ENCODE measurements at places on chromosomes 2 and 18.

DNA sequence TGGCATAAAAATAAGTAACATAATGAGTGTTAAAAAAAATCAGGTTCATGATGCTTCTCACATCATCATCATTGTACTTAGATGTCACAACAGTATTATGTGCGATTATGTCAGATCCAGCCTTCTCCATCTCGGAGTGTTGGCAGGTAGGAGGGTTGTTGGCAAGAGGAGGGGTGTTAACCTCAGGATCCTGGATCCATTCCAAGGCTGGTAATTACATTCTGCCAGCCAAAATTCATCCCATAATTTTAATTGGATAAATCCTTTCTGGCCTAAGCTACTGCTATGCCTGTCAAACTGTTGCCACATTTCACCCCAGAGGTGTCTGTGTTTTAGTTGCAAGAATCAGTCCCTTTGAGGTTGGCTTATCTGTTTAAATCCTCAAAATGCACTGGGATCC is 891 bp upstream of the FTCDNL1 start:
- DNase-seq: no peak

GRCh38 chr2:7057865-7058400 is 140.7 kb downstream of the RNF144A start:
- DNase-seq: no peak

GRCh38 chr2:132664096-132664495 is 5.9 kb downstream of the LYPD1 start:
- peak; percentile 11 for DNase-seq

DNA sequence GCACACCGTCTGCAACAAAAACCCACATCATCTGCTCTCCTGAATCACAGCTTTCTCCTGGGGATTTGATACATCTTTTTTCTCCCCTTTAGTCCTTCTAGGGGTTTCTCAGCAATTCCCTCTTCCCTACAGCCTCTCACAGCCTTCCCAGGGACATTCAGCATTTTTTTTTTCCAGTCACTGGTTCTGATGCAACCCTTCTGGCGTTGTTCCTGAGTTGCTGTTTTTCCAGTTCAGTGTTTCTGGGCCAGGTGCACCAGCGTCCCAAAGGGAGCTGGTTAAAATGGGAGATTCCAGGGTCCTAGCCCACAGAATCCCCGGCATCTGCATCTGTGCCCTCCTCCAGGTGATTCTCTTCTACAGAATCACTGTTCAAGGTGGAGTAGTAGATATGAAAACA is 36.1 kb downstream of the ADCY3 start:
- no peak for DNase-seq

- no peak for DNase-seq
Observed at GRCh38 chr2:163173591-163173990, 335.0 kb upstream of the KCNH7 start.

DNA sequence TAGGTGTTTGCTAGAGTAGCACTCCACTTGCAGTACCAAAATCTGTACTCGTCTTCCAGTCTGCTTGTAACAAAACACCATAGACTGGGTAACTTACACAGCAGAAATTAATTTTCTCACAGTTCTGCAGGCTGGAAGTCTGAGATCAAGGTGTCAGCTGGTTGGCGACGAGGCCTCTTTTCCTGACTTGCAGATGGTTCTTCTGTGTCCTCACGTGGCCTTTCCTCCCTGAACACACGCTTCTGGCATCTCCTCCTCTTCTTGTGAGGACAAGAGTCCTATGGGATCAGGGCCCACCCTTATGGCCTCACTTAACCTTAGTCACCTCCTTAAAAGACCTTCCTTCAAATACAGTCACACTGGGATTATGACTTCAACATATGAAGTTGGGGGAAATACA is 493.5 kb upstream of the MYT1L start:
- DNase-seq: no peak

- DNase-seq: no peak
Observed at GRCh38 chr2:48310581-48310980, 219.4 kb upstream of the STON1 start.

DNA sequence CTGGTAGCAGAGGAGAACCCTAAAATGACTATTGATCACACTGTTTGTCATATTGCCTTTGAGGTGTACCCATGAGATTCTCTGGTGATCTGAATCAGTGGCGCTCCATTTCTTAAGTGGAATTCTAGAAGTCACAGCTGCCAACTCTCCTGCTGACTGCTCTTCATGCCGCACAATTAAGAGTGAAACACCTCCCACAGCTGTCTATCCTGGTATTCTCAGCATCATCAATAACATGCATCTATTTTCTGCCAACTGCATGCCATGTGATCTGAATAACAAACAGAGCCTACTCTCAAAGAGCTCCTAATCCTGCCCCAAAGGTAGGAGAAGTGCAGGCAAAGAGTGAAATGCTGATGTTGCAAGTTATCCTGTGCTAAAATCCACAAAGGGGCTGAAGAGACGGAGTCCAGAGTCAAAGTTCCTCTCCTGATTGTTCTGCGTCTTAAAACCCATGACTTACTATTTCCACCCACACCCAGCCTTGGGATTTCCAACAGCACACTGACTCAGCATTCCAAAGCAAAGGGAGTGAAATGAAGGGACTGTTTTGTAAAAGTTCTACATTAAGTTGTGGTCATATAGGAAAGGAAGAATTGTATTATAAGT is 13.7 kb upstream of the DAPL1 start:
- peak; percentile 45 for DNase-seq

- no peak for DNase-seq
Observed at GRCh38 chr2:239611222-239611795, 210.5 kb upstream of the HDAC4 start.

DNA sequence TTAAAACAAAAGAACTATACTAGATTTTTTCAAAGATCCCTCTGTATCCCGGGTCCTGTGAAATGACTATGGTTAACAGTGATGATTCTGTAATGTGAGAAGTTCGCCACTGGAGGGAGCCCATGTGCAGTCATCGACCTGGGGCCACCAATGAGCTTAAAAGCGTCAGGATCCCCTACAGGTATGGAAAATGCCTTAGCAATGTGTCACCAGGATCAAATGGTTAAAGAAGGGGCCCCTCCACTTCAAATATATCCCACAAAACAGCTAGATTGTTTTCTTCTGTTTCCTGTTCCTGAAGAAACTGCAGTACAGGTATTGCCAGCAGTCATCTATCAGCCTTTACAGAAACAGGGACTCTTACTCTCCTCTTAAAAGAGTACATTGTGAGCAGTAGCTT is 15.3 kb downstream of the CHRNA1 start:
- DNase-seq: peak; percentile 48

GRCh38 chr18:44325903-44326635 is 354.6 kb upstream of the SETBP1 start:
- peak; percentile 63 for DNase-seq

DNA sequence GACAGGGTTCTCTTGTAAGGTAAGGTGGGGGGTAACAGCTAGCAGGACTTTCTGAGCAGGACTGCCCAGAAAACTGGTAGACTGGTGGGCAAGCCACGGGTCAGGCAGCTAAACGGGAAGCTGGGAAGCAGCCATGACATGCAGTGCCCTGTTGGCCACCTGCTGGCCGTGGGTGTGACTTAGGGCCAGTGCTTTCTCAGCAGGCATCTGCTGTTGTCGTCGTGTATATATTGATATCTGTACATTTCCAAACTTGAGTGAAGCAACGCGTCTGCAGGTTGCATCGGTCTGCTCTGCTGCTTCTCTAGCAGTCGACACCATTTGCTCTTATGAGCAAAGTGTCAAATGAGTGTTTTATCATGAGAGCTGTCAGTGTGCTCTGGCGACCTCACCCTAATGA is 31.0 kb downstream of the COA5 start:
- DNase-seq: no peak

DNA sequence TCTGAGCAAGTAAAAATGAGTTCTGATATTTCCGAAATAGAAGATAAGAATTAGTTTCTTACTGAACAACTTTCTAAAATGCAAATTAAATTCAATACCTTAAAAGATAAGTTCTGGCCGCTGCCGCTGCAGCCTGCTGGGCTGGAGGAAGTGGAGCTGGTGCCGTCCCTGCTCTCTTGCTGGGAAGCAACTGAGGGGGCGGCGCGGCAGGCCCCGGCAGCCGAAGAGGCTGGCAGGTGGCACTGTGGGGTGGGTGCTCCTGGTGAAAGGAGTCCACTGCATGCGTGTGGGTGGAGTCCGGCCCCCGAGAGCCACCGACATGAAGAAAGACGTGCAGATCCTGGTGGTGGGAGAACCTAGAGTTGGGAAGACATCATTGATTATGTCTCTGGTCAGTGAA is 89.5 kb upstream of the ZNF519 start:
- DNase-seq: no peak

GRCh38 chr18:11859903-11860407 is 8.7 kb downstream of the CHMP1B start:
- peak; percentile 85 for DNase-seq

DNA sequence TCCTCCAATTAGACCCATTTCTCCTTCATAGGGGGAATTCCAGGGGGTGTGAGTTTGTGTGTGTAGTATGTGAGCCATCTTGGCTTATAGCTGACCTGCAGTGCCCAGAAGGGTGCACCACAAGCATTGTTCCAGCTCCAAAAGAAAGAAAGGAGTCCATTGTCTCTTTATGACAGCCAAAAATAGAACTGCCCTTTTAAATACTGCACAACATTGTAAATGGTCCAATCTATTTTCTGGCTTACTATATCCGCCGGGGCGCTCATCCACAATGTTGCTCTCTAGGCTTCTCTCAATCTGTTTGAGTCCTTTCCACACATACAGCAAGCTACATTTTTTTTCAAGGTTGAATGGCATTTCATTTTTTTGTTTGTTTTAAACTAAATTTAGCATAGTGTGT is 517.5 kb downstream of the STK39 start:
- DNase-seq: no peak

GRCh38 chr2:67650291-67651133 is 253.4 kb downstream of the ETAA1 start:
- DNase-seq: peak; percentile 87

DNA sequence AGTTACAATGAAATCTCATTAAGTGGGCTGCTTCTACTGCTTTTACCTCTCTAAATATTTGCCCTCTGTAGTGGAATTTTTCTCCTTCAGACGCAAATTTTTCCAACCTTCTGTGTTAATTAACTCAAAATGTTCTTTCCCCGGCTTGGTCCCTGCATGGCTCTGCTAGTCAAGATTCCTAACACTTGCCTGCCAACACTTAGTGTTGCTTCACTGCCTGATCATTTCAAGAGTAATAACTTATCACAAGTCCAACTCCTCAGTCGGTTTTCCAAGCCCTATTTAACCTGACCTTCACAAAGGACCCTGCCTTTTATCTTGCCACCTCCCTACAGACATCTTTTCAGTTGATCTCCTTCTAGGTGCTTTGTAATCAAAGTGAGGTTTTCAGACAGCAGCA is 142.7 kb downstream of the HRH4 start:
- no peak for DNase-seq

DNA sequence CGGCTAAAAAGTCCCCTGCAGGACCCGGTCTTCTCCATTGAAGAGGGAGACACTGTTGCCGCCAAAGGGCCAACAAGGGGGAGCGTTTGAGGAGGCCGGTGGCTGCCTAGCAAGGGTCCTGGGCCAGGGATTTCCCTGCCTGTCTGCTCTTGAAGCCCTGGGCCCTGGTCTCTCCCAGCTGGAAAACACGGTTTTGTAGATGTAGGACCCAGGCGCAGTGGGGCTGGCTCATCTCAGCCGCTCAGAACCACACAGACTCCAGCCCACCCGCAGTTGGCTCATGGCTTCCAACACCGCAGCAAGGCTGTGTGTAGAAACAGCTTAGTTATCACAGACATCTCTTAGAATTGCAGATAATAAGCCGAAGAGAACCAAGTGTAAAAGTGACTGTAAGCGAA is 57.1 kb upstream of the TWIST2 start:
- DNase-seq: no peak

- peak; percentile 7 for DNase-seq
Observed at GRCh38 chr18:26813043-26813442, 52.5 kb downstream of the AQP4 start.

DNA sequence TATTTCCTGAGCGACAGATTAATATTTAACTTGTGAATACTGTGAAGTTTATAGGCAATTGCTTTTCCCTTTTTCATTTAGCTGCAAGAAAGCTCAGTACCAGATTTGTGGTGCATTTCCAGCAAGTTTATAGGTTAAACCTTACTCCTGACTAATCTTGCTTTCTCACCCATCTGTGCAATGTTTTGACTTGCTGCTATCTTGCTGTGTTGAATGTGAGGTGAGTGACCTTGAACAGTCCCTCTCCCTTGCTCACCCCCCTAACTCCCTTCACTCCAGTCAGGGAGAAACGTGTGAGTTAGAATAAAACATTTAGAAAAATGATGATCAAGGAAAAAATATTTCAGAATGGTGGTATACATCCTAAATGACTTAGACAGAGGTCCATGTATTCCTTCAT is 39.8 kb upstream of the PARD3B start:
- DNase-seq: no peak

GRCh38 chr18:63646936-63647335 is 2.9 kb upstream of the SERPINB4 start:
- peak; percentile 31 for DNase-seq

DNA sequence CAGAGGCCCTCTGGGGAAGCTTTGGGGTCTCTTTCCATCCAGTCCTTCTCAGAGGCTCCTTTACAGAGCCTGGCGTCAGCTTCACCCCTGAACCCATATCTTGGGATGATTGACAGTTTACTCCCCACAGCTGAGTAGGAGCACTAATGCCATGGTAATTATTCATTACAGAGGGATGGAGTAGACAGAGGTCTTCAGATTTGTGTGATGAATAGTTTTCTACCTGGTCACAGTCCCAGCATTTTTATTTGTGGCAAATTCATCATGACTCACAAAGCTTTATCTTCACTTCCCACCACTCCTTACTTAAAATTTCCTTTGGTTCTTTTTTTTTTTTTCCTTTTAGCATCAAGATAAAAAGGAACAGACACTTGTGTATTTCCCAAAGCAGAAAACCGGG is 104.2 kb downstream of the CCDC85A start:
- DNase-seq: peak; percentile 46

- peak; percentile 99 for DNase-seq
Observed at GRCh38 chr2:85772019-85772745, 18.4 kb downstream of the ATOH8 start.

- peak; percentile 23 for DNase-seq
Observed at GRCh38 chr2:31526946-31527732, 53.6 kb downstream of the SRD5A2 start.

- DNase-seq: no peak
Observed at GRCh38 chr2:109137616-109138015, 8.6 kb downstream of the SH3RF3 start.

DNA sequence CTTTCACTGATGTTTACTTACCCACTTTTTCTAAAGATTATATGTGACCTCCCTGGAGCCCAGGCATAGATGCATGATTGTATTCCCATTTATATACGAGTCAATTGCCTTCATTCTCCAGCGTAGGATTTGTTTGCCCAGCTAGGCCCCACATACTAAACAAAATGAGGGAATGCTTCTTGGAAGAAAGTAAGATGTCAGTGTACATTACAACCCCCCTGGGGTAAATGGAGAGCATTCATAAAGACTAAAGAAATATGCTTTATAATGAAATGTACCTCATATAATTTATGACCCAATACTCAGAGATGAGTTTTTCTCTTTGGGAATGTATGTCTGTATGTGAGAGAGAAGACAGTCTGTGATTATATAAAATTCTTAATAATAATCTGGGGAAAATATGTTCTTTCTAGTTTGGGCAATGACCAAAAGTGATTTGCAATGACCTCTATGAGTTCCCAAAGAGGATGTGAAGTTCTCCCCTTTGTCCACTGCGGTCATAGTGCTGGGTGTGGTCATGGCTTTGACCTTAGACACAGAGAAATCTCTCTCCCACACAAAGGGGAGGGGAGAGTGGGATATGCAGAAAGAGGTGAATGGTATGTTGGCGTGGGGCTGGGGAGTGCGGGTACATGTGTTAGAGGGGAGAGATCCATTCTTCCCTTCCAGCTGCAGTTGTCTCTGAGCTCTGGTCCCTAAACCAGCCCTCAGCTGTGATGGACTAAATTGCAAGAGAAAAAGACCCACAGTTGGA is 175.6 kb downstream of the EN1 start:
- no peak for DNase-seq

Measured in fibroblast of skin of back (primary cell).